Motor neuron (in vitro differentiated cells): ENCODE measurements at places on chromosomes 1 and 21. TPM values are rescaled to one million over a fixed set of nuclear protein-coding genes. Genes with fewer than 3 reads are reported as not detected.

Gene RAB7B
- total RNA-seq: 0.18 and 0.78 TPM in 2 replicates

Gene OLFML2B
- total RNA-seq: 8.3 and 8.6 TPM in 2 replicates

Gene TNFRSF1B
- 0.10 and 0.23 TPM in 2 replicates for total RNA-seq

Gene OR6N1
- total RNA-seq: 0.38 TPM in 1 of 2 replicates, not detected in the other

Gene LMOD1
- 0.54 and 1.4 TPM in 2 replicates for total RNA-seq

Gene GNG4
- 7.7 and 16.8 TPM in 2 replicates for total RNA-seq

Gene TNNI3K
- total RNA-seq: 0.87 TPM in 1 of 2 replicates, not detected in the other

Gene LAPTM5
- 1.2 TPM in 1 of 2 replicates, not detected in the other for total RNA-seq

Gene LCA5L
- 2.8 and 3.9 TPM in 2 replicates for total RNA-seq

Gene LCE2C
- total RNA-seq: not detected in 2 replicates

Gene JTB
- 113 and 115 TPM in 2 replicates for total RNA-seq
